ENCODE measurements at places on chromosomes 6 and 20.

DNA sequence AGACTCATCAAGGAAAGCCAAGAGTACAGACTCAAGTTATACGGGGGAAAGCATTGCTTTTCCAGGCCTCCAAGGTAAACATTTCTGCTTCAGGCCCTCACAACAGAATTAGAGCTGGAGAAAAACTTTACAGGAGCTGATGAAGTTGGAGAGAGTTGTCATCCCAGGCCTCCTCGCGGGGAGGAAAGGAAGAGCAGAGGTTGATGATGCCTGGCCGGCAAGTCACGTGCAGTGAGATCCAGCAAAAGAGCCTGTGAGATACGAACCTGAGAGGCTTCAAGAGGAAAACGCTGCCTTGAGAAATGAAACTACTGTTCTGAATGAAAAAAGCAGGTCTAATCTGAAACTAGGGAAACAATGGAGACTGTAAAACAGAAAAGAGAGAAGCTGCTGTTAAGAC, 122.9 kb downstream of the FAM120B start:
- no peak for DNase-seq

- DNase-seq, result no peak
Measured at GRCh38 chr20:37885042-37885441, 17.9 kb upstream of the VSTM2L start.

DNA sequence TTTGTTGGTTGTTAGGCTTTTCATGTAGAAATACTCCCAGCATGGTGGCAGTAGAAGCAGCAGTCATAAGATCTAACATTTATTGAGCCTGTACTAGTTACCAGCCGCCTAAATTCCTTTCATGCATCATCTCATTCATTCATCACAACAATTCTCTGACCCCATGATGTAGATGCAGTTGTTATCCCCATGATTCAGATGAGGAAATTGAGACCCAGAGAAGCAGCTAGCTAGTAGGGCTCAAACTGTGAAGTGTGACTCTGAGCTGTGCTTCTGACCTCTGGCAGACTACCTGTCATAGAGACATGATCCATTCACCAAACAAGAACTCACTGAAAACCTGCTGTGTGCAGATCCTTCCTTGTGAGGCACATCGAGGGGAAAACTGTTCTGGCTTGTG, 16.9 kb downstream of the RREB1 start:
- no peak for DNase-seq

GRCh38 chr6:11224252-11224965, 8.1 kb downstream of the NEDD9 start:
- DNase-seq, result peak; percentile 12

- DNase-seq, result no peak
Measured at GRCh38 chr6:164991573-164991972, 317.8 kb downstream of the C6orf118 start.

DNA sequence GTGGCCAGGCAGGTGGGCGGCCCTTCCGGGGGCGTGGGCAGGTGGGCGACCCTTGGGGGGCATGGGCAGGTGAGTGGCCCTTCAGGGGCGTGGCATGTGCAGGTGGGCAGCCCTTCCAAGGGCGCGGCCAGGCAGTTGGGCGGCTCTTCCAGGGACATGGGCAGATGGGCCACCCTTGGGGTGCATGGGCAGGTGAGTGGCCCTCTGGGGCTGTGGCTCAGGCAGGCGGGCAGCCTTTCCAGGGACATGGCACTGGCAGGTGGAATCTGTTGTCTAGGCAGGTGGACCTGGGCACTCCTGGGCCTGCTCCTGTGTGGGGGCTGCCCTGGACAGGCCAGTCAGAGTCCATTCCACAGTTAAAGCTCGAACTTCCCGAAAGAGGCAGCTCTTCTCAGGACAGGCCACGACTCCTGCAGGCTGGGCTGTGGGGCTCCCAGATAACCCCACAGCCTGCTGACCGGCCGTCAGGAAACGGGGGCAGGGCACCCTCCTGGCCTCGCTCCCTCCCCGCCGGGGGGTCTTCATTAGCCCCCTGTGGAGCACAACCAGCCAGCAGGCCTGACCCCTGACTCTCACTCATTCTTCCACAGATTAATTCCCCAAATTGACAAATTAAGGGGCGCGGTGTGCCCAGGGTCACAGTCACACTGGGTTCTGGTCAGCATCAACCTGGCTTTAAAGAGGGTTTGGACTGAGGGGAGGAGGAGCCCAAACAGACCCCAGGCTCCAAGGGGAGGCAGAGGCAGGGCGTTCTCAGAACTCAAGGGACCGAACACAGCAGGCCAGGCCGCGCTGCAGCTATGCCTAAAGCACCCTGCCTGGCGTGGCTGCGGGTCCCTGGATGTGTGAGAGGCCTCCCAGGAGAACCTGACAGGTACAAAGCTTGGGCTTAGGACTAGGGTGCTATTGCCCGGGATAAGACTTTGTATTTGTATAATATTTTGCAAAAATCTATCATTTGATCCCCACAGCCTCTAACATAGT, 130.0 kb downstream of the DLL1 start:
- no peak for DNase-seq

DNA sequence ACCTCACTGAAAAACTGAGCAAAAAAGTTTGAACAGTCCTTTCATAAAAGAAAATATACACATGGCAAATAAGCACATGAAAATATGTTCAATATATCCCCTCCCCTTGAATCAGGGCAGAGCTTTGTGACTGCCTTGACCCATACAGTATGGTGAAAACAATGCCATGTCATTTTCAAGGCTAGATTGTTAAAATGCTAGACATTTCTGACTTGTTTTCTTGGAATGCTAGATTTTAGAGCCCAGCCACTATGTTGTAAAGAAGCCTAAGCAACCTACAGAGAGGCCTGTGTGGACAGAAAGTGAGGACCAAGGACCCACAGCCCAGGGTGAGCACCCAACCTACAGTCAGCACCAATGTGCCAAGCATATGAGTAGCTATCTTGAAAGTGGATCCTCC, 17.1 kb upstream of the ASF1A start:
- DNase-seq, result no peak

DNA sequence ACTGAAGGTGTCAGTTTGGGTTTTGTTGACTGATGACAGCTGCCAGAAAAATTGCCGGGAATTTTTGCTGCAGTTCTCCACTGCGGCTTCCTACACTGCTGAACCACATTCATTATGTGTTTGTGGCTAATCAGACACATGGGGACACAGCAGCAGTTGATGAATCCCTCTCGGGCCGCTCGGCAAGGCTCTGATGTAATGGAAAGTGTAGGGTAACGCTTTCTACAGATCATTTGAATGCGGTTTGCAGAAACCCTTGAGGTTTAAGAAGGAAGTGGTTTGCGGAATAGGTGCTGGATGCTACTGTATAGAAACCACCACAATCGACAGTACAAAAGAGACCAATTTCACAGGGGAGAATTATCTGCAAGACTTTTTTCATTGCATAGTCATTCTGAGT, 138.7 kb upstream of the SASH1 start:
- peak; percentile 13 for DNase-seq

Measured in effector CD4-positive, alpha-beta T cell (primary cell).